AG04450 (cell line): ENCODE measurements at places on chromosomes 7 and 10.

DNA sequence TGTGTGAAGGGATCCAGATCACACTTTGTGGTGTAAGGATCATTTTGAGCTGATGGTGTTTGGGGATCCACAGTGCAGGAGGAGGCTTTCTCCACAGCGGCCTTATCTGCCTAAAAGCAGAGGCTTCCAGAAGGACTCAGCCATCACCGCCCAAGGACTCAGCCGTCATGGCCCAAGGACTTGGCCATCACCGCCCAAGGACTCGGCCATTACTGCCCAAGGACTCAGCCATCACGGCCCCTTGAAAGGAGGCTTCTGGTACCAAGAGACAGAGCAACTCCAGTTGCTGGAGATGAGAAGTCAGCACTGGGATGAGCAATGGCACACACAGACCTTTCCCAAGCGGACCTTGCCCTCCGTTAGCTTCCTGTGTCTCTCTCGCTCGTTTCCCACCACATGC lies 6.0 kb upstream of the CFAP46 start:
- DNase-seq, result no peak

GRCh38 chr7:127346575-127347256 lies 45.8 kb downstream of the ZNF800 start:
- DNase-seq, result no peak

DNA sequence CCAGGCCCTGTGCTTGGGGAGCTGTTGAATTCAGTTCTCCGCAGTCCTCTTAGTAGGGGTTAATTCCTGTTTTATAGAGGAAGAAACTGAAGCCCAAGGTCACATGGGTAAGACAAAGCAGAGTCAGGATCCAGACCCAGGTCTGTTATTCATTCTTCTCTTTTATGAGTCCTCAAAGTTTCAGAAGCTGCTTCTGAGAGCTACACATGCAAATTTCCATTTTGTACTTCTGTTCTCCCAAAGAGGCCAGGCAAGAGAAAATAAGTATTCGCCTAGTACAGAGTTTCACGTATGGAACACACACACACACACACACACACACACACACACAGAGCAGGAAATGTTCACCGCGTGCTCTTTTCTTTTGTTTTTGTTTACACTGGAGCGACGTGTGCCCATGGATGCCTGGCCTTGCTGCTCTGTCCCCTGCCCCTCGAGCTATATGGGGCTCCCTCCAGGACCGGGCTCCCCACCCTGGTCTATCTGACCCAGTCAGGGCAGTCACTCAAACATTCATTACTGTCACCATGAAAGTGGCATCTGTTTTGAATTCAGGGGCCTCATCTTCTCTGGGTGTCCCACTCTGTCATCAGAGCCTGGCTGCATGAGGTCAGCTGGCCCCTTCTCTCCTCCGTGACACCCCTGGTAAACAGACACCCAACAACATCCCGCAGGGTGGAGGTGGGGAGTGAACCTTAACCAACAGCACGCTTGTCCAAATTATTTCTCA lies 84.4 kb downstream of the TNS3 start:
- no peak for DNase-seq

DNA sequence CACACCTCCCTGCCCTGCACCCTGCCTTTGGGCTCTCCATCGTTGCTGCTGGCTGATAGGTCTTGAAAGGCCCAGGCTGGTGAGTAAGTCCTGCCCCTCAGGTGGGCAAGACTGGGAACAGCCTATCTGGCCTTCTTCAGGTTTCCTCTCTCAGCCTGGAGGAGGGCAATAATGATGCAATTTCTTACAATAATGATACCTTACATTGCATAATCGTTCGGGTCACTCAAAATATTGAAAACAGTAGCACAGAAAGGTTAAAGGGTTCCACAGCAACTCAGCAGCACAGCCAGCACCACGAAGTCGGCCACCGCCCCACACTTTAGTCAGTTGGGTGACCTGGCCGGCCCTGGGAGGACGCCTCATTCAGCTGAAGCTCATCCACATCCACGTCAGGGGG lies 16.0 kb upstream of the FAM20C start:
- DNase-seq, result no peak

- no peak for DNase-seq
Measured at GRCh38 chr10:12448340-12448728, 99.0 kb downstream of the CAMK1D start.

- no peak for DNase-seq
Measured at GRCh38 chr7:67470256-67470751, 473.7 kb downstream of the TYW1 start.

- DNase-seq, result no peak
Measured at GRCh38 chr10:48701139-48701901, 16.6 kb downstream of the WDFY4 start.
